ENCODE measurements at places on chromosomes 2 and 18.

DNA sequence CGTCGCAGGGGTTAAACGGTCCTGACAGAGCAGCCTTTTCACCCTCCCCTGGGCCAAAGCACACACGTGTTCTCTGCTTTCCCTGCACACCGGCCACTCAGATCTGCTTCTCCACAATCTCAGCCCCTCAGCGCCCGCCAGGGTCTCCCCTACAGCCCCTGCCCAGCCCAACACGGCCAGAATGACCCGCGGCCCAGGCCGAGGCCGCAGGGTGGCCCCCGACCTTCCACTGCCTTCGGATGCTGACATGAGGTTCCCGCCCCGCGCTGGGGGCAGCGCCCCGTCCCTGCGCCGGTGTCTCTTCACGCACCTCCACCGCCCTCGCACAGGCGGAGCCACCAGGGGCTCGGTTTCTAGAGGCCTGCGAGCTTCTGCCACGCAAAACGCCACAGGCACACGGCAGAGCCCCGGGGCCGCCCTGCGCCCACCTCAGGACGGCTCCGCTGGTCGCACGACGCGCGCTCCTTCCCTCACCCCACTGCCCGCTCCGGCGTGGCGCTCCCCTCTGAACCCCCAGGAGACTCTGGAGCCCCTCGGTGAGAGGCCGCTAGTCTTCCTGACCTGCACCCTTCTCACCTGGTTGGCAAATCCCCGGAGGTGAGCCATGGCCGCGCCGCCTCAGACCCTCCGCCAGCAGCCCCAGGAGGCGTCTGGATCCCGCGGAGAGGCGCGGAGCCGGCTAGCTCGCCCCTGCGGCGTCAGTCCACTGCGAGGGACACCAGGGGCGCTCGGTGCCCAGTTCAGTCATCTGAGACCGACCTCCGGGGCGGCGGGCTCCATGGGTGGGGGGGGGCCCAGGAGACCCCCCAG lies 749 bp downstream of the STK25 start:
- DNase-seq, result no peak

DNA sequence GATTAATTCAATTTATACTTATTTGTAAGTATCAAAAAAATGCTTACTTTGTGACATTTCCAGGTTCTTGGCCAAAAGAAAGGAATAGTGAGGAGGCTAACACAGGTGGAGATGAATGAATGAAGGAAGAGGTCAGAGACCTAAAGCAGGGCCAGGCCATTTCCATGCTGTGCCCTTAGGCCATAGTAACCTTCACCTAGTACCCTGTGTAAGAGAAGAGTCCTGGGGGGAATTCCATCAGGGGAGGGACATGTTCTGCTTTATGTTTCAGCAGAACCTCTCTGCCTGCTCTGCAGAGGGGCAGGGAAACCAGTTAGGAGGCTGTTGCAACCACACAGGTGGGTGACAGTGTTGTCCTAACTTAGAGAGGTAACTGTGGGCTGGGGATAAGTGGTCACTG lies 204.2 kb upstream of the CDH20 start:
- no peak for DNase-seq

GRCh38 chr2:203857656-203858055 lies 9.9 kb upstream of the CTLA4 start:
- DNase-seq, result no peak

GRCh38 chr2:165776013-165776412 lies 18.0 kb downstream of the GALNT3 start:
- no peak for DNase-seq

DNA sequence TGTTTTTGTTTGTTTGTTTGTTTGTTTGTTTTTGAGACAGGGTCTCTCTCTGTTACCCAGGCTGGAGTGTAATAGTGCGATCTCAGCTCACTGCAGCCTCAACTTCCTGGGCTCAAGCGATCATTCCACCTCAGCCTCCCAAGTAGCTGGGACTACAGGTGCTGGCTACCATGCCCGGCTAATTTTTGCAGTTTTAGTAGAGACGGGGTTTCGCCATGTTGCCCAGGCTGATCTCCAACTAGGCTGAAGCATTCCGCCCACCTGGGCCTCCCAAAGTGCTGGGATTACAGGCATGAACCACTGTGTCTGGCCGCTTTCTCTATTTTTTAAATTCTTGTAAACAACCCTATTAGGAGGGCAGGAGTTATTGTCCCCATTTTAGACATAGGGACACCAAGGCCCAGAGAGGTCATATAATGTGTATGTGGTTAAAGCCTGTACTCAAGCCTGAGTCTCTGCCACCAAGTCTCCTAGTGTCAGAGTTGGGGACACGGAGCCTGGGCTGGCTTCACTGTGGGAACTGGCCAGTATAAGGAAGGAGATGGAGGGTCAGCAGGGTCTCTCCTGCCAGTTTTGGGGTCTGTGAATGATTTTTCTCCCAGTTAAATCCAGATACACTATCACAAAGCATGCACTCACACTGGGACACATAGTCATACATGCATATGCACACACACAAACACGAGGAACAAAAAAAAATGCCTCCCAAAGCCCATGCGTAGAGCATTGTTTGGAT lies 27.5 kb upstream of the MCFD2 start:
- DNase-seq, result peak; percentile 30

GRCh38 chr2:193527146-193527545 lies 1332.4 kb upstream of the TMEFF2 start:
- DNase-seq, result no peak

GRCh38 chr2:54262015-54262765 lies 6.2 kb upstream of the TSPYL6 start:
- no peak for DNase-seq

- DNase-seq, result no peak
Measured at GRCh38 chr18:66582211-66582610, 21.7 kb downstream of the CDH19 start.

DNA sequence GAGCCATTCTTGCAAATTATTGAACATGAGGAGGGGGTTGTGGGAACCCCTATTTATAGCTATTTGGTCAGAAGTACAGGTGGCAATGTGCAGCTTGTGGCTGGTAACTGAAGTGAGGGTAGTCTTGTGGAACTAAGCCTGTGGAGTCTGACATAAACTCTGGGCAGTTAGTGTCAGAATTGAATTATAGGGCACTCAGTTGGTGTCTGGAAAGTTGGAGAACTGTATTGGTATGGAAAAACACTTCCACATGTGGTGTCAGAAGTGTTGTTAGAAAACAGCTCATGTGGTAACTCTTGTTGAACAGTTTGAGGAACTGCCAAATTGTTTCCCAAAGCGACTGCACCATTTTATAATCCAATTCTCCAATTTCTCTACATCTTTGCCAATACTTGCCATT lies 7.5 kb downstream of the RALBP1 start:
- peak; percentile 68 for DNase-seq

DNA sequence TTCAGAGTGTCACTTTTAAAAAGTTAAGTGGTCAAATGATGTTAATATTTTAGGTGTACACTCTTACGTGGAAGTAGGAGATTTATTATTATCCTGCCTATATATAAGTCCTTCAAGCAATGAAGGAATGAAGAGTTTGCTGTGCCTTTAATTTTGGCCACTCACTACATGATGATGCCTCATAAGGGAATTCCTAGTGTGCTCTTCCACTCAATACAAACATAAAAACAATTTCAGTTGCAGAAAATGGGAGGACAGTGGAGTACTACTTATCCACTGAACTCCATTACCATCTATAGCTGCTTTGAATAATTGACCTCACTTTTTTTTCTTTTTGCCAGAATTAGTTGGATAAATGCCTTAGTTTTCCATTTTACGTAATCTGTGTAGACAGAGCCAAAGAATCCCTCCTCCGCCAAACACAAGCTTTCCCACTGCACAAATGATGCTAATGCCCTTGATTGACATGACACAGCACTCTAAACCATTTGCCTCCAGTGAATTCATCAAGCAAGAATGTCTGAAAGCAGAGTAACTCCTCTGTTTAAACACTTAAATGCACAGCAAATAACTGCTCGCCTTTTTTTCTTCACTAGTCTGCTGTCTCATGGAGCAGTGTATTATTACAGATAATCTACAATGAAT lies 751.1 kb upstream of the FANCL start:
- no peak for DNase-seq

DNA sequence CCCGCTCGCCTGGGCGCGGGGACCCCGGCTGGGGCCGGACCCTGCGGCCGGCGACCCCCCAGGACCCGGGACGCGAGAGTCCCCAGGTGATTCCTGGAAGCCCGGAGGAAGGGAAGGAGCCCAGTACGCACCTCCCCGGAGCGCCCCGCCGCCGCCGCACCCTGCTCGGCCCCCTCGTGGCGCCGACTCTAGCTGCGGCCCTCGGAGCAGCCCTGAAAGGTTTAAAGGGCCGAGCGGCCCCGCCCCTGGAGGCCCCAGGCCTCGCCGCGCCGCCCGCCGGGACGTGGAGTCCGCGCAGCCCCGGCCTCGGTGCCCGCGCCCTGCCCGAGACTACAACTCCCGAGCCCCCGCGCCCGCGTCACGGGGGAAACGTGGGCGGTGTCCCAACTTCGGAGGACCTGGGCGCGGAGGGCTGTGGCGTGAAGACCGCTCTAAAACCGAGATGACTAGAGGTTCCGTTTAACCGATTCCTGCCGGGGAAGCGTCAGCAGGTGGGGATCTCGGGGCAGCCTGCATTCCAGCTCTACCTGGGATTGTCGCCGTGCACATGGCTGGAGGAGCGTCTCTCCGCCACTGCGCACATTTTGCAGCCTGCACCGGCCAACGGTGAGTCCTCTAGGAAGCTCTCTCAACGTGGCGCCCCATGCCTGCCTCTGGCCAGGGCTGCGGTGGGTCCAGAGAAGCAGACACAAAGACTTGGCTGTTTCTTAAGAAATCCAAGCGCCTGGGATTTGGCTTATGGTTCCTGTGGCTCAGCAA lies at the start of gene TMEM150A:
TMEM150A (minus strand) TSS at position 223 of the 759 bp plus-strand sequence. CDS start 750 bp downstream, outside the sequence.
- peak; percentile 90 for DNase-seq

- no peak for DNase-seq
Measured at GRCh38 chr2:68907920-68908253, 36.7 kb upstream of the BMP10 start.

GRCh38 chr18:30622104-30622503 lies 420.4 kb downstream of the DSC3 start:
- no peak for DNase-seq

DNA sequence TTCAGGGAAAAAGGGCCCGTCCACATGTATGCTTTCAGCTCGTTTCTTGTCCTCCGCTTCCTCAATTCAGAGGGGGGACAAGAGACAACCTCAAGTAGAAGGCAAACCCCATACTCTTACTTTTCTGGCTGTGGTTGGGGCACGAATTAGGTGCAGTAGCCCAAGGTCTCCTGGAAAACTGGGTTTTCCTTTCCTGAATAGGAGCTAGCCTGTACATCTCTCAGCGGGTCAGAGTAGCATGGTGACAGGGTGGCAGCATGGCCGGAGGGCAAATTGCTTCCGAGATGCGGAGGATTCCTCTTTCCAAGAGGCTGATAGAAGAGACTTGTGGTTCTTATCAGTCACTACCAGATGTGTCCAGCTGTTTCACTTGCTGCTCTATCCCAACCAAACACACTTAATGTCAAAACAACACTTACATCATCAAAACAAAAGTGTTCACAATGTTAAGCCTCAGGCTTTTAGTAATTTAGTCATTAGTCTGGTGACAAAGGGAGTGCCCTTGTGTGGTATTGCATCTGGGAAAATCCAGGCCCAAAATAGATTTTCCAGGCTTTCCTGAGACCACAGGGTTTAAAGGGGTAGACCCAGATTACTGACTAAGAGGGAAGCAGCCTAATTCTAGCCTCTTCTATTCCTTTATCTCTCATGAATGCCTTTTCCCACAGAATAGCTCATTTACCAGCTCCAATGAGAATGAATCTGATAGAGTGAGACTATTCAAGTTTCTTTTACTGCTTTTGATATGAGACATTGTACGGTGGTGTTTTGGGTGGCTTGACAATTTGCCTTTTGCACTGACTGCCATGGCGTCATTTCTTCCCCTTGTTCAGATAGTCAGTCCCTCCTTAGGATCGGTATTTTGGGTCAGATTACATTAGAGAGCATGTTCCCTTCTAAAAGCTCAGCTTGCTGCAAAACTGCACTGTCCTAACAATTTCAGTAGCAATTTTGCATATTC lies 162.0 kb downstream of the LTBP1 start:
- no peak for DNase-seq

- DNase-seq, result no peak
Measured at GRCh38 chr18:53749766-53750165, 474.7 kb downstream of the MBD2 start.

GRCh38 chr2:165718610-165719210 lies 75.3 kb downstream of the GALNT3 start:
- no peak for DNase-seq

- no peak for DNase-seq
Measured at GRCh38 chr2:200272320-200272719, 34.2 kb upstream of the SPATS2L start.

DNA sequence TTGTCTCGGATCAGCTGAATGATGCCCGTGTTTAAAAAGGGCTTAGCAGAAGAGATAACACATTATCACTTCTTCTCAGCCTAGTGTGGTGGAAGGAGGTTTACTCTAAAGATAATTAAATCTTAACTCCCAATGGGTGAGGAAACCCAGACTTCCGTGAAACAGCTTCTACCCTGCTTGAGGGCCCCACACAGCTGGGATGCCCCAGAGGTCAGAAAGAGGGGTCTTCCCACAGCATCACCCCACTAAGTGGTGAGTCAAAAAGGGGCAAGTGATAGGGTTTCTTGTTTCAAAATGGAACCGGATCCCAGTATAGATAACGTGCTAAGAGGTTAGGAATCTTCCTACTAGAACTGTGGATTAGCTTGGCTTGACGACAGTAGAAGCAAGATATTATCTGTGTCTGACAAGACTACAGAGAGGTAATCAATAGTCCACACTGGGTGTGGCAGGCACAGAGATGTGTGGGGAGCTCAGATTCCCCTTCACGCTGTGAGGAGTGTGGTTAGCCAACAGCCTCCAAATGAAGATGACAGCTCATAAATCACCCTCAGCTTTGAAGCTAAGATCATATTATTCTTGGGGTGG lies 129.6 kb upstream of the COPS8 start:
- no peak for DNase-seq

GRCh38 chr2:208643145-208643544 lies 236.6 kb downstream of the PTH2R start:
- no peak for DNase-seq

DNA sequence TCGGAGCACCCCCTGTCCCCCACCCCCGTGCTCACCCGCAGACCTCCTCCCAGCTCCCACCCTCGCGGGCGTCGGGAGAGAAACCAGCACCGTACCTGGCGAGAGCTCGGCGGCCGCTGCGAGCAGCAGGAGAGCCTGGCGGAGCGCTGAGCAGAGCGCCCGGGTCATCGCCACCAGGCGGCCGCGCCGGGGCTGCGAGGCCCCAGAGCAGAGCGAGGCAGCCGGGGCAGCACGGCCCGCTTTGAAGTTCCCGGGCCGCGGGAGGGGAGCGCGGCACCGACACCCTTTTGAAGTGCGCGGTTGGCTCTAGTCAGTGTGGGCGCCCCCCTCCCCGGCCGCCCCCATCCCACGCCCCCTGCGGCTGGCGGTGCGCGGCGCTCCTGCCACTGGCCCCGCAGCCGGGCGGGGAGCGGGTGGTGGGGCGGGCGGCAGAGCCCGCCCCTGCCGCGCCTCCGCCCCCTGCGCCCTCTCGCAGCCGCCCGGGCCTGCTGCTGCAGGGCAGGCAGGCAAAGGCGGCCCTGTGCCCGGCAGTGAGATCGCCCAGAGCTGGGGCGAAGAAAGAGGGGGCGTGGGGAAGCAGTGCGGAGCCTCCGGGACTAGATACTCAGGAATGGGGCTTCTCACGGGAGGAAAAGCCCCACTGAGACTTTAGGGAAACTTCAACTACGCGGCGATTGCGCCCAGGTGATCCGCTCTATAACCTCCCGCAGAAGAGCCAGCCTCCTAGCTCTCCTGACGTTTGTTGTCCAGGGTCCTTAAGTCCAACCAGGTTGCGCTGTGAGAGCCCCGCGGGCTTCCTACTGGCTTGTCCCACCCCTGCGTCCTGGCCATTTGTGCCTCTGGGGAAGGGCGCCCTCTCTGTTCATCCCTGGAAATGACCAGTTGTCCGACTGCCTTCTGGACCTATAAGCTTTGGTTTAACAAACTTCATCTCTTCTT lies at the start of gene ACVR1C:
ACVR1C (minus strand) TSS at position 388 of the 939 bp plus-strand sequence; CDS start at position 168, 220 bp downstream.
- peak; percentile 4 for DNase-seq
